HCT116 (cell line): ENCODE measurements at places on chromosomes 7 and 10. TPM values are rescaled to one million over a fixed set of nuclear protein-coding genes. Genes with fewer than 3 reads are reported as not detected.
A peak's percentile ranks its signal among the peaks of the same experiment; 100 is the strongest.

Gene GRM3
- not detected for total RNA-seq

Gene SYT15B
- total RNA-seq: 0.37 TPM

Gene ACTL6B
- not detected for total RNA-seq

Gene FBXO24
- total RNA-seq: 2.1 TPM

Gene NKX2-3
- not detected for total RNA-seq

Gene C7orf57
- 0.15 TPM for total RNA-seq

Gene TCAF2
- total RNA-seq: 1.3 TPM

Gene TFPI2
- total RNA-seq: 0.15 TPM

Gene PPP3CB
- total RNA-seq: 32.0 TPM

Gene VAX1
- total RNA-seq: not detected

DNA sequence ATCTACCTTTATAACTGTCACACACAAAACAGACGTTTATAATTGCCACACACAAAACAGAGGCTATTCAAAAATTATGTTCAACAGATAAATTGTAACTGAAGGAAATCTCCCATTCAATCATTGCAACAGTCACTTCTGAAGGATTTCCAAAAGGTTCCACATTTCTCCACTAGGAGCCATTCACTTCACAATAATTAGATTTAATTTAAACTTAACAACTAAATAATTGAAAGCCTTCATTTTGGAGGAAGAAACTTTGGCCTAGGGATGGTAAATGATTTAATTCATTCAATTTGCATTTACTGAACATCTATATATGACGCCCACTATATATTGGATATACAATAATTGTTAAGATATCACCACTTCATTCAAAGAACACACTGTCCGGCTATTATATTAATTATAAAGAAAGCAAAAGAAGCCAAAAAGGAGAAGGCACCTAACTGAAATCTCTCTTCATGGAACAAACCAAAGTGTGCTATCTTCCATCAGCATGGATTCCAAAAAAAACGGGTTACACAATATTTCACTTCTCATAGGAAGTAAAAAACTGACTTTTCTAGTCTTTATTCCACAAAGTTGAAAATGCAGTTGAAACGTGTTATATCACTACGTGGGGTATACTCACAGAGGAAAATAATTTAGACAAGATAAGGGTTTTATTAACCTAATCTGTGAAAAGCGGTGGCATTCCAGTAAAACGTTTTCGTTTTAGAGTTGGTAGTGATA lies 1.7 kb downstream of the ATAD1 start:
- DNase-seq: no peak

DNA sequence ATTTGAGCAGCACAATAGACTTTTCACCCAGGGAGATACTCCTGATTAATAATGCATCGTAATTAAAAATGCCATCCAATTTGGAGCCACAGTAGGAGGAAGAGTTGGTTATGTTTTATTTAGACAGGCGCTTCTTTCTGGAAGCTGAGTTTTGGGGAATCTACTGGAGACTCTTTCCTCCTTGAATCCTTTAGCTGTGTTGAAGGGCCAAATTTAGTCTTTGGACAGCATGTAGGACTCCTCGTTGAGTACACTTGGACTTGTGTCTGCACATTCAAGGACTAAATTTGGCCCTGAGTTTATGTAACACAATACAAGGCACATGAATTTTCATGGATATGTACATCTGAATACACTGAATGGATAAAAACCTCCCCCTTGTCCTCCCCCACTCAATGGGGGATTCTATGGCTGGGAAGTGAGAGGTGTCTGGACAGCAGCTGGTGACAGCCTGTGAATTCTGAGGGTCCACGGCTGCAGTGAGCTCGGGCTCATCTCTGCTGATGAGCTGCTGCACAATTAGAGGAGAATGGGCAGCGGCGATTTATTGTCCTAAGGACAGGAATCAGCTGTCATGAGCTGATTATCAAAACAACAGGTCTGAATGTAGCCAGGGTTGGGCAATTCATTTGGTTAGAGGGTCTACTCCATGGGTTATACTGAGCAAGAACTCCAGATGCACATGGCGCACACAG lies 95.2 kb downstream of the PRTFDC1 start:
- DNase-seq: no peak

GRCh38 chr10:60862517-60862916 lies 81.5 kb downstream of the RHOBTB1 start:
- DNase-seq: no peak

GRCh38 chr10:9015005-9015404 lies 960.5 kb downstream of the GATA3 start:
- no peak for DNase-seq

DNA sequence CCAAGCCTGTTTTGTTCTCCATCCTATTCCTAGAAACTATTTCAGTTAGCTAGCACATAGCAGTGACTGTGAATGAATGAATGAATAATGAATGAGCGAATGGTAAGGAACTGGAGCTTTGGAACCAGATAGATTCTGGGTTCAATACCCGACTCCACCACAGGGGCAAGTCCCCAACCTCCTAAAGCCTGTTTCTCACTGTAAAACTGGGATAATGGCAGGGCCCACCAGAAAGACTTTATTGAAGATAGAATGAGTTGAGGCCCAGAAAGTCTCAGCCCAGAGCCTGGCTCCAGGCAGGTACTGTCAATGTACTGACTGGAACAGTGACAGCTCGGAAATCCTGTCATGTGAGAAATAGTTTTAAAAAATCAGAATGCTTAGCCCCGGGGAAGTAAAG lies 1.1 kb upstream of the CDH23 start:
- no peak for DNase-seq

GRCh38 chr10:8300925-8301324 lies 246.4 kb downstream of the GATA3 start:
- no peak for DNase-seq

GRCh38 chr10:77943121-77943901 lies 16.8 kb upstream of the DLG5 start:
- peak; percentile 57 for DNase-seq

GRCh38 chr10:90732581-90732980 lies 125.3 kb downstream of the HTR7 start:
- no peak for DNase-seq

DNA sequence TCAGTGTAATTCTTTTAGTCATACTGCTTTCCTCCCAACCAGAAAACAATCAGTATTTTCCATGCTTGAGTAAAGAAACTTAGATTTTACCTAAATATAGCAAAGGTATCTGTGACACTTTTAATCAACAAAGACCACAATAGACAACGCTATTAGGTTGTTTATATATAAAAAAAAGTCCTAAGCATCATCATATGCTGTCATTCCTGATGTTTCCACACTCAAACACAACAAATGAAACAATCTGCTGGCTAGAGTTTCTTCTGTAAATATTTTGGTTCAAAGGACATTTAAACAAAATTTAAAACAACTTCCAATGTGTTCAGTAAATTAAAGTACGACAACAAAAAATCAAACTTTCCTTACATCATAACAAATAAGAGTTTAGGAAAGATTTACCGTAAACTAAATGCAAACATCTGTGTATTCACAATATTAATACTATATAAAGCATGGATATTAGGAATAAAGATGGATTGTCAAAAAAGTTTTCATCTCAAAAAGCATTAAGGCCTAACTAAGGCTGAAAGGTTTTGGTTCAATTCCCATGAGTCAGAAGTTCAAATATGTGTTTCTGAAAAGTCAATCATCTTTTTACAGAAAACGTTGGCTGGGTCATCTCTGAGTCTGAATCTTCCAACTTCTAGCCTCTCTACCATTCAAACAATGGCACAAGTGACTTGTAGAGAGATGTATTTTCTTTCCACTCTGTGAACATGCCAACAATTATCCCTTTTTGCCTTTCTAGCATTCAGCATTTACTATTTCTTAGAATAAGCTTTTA lies 157.1 kb downstream of the CRPPA start:
- no peak for DNase-seq

GRCh38 chr7:117217106-117218035 lies 105.5 kb downstream of the WNT2 start:
- no peak for DNase-seq

- peak; percentile 38 for DNase-seq
These were observed 33.2 kb downstream of the NRF1 start for GRCh38 chr7:129644634-129645230.

DNA sequence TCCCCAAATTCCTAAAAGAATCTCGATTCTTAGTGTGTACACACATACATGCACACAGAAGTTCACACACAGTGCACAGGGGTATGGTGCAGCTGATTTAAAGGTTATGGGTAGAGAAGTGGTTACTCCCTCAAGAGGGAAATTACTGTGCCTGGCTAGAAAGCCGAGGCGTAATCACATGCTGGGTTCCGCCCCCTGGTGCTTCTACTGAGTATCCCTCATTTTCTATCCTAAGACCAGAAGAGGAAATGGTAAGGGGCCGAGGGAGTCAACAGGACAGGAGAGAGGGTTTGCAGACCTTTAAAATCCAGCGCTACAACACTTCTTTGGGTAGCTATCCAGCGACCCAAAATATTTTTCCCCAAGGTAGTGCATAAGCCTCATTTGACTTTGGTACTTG lies 147.3 kb upstream of the TMEM196 start:
- no peak for DNase-seq

DNA sequence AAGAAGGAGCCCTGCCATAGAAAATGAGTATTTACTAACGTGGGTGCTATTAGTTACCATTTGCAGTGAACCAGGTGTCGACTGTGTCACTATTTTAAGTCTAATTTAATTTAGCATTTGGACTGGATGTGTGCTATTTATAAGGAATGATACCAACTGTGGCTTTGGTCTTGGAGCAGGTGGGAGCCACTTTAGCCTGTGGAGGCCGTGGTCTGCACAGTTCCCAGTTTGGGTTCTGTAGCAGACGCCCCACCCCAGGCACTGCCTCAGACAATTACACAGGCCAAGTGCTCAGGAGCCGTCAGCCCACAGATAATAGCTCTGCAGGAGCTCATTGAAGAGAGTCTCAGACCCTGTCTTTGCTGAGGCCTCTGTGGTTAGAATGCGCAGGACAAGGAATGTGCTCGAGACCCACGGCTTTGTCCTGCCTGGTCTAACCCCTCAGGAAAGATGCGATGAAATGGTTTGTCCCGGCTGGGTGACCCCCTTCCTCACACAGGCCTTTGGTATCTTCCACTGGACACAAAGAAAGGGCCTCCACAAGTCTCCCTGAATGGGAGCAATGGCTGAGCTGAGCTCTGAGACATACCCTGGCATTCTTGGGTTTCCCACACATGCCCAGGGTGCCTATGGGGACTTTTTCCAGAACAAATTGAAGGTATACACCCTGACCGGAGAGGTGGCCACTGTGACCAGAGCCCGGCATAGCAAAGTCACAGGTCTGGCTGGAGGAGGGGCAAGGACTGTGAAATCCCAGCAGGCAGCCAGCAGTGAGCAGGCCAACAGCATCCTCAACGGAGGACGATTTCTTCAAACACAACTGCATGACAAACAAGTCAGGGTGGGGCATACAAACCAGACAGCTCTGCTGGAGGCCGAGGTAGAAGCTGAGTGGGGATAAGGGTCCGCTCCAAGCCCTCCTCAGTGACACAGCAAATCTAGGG lies 251.2 kb downstream of the ARHGAP12 start:
- no peak for DNase-seq

DNA sequence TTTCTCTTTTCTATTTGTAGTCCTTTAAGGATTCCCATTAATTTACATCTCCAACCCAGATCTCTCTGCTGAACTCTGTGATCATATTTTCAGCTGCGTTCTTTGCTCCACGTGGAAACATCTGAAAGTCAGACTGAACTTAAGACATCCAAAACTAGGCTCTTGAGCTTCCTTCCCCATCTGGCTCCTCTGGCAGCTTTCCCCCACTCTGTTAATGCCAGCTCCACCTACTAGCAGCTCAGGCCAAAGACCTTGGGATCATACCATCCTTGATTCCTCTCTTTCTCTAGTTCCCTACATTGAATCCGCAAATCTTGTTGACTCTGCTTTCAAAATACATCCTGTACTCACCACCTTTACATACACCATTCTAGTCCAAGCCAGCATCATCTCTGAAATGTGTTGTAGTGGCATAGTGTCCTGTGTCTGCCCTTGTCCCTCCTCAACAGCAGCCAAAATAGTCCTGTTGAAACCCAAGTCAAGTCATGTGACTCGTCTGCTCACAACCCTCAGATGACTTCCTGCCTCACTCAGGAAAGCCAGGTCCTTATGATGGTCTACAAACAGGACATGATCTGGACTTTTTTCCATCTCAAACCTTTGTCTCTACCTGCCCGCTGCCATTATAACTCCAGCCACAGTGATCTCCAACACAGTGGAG lies 7.0 kb downstream of the REEP3 start:
- DNase-seq: no peak
